ENCODE measurements at places on chromosomes 16 and 17.

- H3K4me3 ChIP-seq = no peak overlapping the region
- DNase-seq = peak; percentile 18
- no peaks in the 10 kb centered on the region for H3K27me3 ChIP-seq
- no peak overlapping the region for H3K27ac ChIP-seq
- H3K4me1 ChIP-seq = no peaks in the 10 kb centered on the region
- no peaks in the 10 kb centered on the region for H3K36me3 ChIP-seq
Measured at GRCh38 chr17:12510535-12510934, 155.2 kb upstream of the MYOCD start.

DNA sequence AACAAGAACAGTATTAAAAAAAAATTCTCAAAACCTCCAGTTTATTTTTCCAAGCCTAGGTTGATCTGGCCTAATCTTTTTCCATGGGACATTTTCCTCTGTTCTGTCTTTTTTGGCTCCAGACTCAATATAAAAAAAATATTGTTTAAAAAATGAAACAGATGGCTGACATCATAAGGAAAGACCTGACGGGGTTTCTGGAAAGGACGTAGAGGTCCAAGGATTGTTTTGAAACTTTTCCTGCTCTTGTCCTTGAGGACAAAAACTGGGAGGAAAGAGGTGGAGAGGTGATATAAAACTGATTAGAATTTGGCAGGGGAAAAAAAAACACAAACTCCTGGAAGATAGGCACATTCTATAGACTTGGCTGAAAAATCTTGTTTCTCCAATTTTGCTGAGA, 211.4 kb upstream of the CDH11 start:
- no peaks in the 10 kb centered on the region for H3K36me3 ChIP-seq
- no peaks in the 10 kb centered on the region for H3K27me3 ChIP-seq
- DNase-seq = no peak
- H3K4me1 ChIP-seq = peaks cover 31% of the 10 kb centered on the region
- no peak overlapping the region for H3K4me3 ChIP-seq

DNA sequence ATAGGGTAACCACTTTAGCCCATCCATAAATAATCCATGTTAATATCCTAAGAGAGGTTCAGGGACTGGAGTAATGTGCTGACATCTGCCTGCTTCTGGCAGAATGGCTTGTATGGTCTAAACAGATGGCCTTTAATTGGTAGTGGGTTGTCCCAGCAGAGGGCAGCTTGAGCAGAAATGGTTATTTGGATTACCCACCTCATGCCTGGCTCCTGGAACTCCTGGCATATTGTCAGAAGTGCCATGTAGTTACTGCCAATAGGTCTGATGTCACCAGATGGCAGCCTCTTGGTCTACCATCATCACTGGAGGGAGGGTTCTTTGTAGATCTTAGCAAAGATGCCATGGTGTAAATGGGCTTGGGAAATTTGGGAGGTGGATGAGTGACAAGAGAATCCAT, 157.5 kb upstream of the SOX9 start:
- H3K27ac ChIP-seq = no peak overlapping the region
- no peaks in the 10 kb centered on the region for H3K27me3 ChIP-seq
- no peaks in the 10 kb centered on the region for H3K4me1 ChIP-seq
- no peaks in the 10 kb centered on the region for H3K36me3 ChIP-seq
- no peak for DNase-seq
- H3K4me3 ChIP-seq = no peak overlapping the region

DNA sequence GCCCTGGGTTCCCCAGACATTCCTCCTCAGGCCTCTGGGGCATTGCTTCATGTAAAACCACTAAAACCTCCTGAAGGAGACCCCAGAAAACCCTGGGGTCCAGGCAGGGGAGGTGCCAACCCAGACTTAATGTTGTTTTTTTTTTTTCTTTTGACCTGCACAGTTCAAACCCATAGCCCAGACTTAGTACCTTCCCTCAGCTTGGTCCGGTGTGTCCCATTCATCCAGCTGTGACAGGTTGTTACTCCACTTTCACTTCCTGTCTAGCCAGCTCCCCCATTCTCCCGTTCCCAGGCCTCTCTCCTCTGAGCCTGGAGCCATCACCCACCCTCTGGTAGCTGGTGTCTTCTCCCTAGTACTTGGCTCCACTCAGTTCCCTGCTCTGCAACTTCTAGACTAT, 4.8 kb downstream of the CDR2L start:
- no peak for DNase-seq
- H3K4me1 ChIP-seq = peaks cover 44% of the 10 kb centered on the region
- H3K36me3 ChIP-seq = no peaks in the 10 kb centered on the region
- no peak overlapping the region for H3K27ac ChIP-seq

DNA sequence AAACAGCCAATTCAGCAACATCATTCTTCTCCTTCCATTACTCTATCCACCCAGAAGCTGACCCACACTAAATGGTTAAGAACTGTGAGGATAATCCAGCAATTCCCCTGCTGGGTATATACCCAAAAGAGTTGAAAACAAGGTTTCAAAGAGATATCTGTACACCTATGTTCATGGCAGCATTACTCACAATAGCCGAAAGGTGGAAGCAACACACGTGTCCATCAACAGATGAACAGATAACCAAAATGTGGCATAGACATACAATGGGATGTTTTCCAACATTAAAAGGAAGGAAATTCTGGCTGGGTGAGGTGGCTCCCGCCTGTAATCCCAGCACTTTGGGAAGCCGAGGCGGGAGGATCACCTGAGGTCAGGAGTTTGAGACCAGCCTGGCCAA, 19.9 kb downstream of the MIS12 start:
- no peaks in the 10 kb centered on the region for H3K36me3 ChIP-seq
- H3K27me3 ChIP-seq = no peaks in the 10 kb centered on the region
- H3K27ac ChIP-seq = no peak overlapping the region
- no peak overlapping the region for H3K4me3 ChIP-seq
- DNase-seq = no peak
- H3K4me1 ChIP-seq = no peaks in the 10 kb centered on the region

GRCh38 chr16:71855937-71856662, 10.3 kb downstream of the ATXN1L start:
- no peak overlapping the region for H3K27ac ChIP-seq
- no peaks in the 10 kb centered on the region for H3K4me1 ChIP-seq
- no peak overlapping the region for H3K4me3 ChIP-seq
- DNase-seq = no peak

DNA sequence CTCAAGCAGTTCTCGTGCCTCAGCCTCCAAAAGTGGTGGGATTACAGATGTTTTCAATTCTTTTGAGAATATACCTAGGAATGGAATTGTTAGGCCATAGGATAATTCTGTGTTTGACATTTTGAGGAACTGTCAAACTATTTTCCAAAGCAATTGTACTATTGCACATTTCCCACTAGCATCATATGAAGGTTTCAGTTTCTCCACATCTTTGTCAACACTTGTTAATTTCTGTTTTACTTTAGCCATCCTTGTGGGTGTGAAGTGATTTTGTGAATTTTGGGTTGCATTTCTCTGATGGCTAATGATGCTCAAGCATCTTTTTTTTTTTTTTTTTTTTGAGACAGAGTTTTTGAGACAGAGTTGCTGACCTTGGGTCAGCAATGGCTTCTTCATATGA, 6.2 kb downstream of the NT5M start:
- no peaks in the 10 kb centered on the region for H3K4me1 ChIP-seq
- no peaks in the 10 kb centered on the region for H3K27me3 ChIP-seq
- no peak for DNase-seq
- H3K27ac ChIP-seq = no peak overlapping the region

- H3K27ac ChIP-seq = no peak overlapping the region
- DNase-seq = no peak
- H3K4me3 ChIP-seq = no peak overlapping the region
Measured at GRCh38 chr17:19329136-19329535, 33.4 kb downstream of the B9D1 start.

GRCh38 chr16:82083710-82084353, 48.8 kb downstream of the HSD17B2 start:
- peaks cover 7% of the 10 kb centered on the region for H3K4me1 ChIP-seq
- no peak for DNase-seq
- H3K36me3 ChIP-seq = no peaks in the 10 kb centered on the region

GRCh38 chr16:49484451-49484849, 110.8 kb downstream of the C16orf78 start:
- peaks cover 18% of the 10 kb centered on the region for H3K27me3 ChIP-seq
- DNase-seq = peak; percentile 36
- H3K27ac ChIP-seq = no peak overlapping the region
- no peaks in the 10 kb centered on the region for H3K4me1 ChIP-seq
- H3K36me3 ChIP-seq = no peaks in the 10 kb centered on the region
- no peak overlapping the region for H3K4me3 ChIP-seq

DNA sequence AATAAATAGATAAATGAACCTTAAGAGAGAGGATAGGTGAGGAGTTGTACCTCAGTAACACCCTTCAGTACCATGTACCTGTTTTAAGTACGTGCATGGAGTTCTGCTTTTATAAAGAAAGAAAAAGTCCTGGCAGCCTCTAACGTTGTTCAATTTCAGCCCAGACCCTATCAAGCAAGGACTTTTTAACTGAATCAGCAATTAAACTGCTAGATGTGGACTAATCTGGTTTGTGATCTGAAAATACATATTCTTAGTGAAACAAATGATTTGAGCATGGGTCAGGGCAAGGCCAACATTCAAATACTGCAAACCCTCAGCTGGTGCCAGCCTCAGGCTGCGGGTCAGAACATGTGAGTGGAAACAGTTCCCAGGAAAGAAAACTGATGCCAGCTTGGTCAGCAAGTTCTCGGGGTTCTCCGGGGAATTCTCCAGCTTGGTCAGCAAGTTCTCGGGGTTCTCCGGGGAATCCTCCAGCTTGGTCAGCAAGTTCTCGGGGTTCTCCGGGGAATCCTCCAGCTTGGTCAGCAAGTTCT, 84.5 kb downstream of the MRM3 start:
- DNase-seq = no peak
- no peak overlapping the region for H3K27ac ChIP-seq
- H3K27me3 ChIP-seq = no peaks in the 10 kb centered on the region
- no peak overlapping the region for H3K4me3 ChIP-seq

DNA sequence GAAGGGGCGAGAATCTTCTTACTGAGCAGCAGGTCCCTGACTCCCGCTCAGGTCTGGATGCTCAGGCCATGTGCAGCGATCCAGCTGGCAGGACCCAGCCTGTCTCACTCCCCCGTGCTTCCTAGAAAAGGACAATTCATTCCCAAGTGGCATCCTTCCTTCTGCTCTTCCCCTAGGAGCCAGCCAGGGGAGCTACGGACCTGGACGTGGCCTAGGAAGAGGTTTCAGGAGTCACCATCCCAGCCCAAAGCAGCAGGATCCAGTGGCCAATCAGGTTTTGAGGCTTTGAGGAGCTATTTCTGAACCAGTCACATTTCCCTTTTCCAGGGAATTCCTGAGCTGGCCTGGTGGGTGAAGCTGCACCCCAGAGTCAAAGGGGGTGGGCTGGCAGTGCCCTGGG, 7.8 kb upstream of the CD79B start:
- no peaks in the 10 kb centered on the region for H3K4me1 ChIP-seq
- H3K27ac ChIP-seq = no peak overlapping the region
- DNase-seq = no peak
- H3K27me3 ChIP-seq = peaks cover 8% of the 10 kb centered on the region
- H3K4me3 ChIP-seq = no peak overlapping the region
- H3K36me3 ChIP-seq = no peaks in the 10 kb centered on the region

GRCh38 chr16:30892670-30893416, 1.0 kb downstream of the BCL7C start:
- peak overlapping the region; percentile 86 for H3K4me3 ChIP-seq
- DNase-seq = peak; percentile 9
- H3K4me1 ChIP-seq = peaks cover 26% of the 10 kb centered on the region
- H3K27ac ChIP-seq = no peak overlapping the region
- H3K36me3 ChIP-seq = peaks cover 15% of the 10 kb centered on the region

DNA sequence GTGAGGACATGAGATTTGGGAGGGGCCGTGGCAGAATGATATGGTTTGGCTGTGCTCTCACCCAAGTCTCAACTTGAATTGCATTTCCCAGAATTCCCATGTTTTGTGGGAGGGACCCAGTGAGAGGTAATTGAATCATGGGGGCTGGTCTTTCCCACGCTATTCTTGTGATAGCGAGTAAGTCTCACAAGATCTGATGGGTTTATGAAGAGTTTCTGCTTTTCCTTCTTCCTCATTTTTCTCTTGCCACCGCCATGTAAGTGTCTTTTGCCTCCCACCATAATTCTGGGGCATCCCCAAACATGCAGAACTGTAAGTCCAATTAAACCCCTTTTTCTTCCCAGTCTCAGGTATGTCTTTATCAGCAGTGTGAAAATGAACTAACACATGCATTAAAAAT, 40.6 kb downstream of the CCT6B start:
- no peak overlapping the region for H3K4me3 ChIP-seq
- H3K27me3 ChIP-seq = no peaks in the 10 kb centered on the region
- no peak for DNase-seq
- H3K36me3 ChIP-seq = no peaks in the 10 kb centered on the region
- H3K4me1 ChIP-seq = no peaks in the 10 kb centered on the region
- no peak overlapping the region for H3K27ac ChIP-seq

- 0 out of 2 replicates have a peak, but pooled peaks cover 3% of the 10 kb centered on the region for H3K27me3 ChIP-seq
- no peak overlapping the region for H3K4me3 ChIP-seq
- DNase-seq = no peak
- H3K27ac ChIP-seq = no peak overlapping the region
- no peaks in the 10 kb centered on the region for H3K4me1 ChIP-seq
Measured at GRCh38 chr16:57268804-57269800, 15.4 kb downstream of the PLLP start.

DNA sequence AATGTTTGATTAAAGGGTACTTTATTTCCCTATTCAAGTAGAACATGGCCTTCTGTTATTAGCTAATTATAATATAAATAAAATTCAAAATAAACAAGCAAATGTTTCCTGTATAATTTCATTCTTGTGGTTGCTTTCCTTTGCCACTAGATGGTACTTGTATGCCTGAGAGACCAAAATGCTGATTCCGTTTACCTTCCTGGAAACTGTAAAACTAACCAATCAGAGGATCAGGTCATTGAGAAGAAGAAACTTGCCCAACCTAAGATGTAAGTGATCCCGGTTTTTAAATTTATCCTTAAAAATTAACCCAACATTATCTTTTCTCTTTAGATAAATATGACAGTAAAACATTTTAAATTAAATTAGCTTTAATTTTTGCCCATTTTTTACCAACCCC, 8.1 kb upstream of the ABCA5 start:
- no peaks in the 10 kb centered on the region for H3K27me3 ChIP-seq
- no peaks in the 10 kb centered on the region for H3K4me1 ChIP-seq
- H3K4me3 ChIP-seq = no peak overlapping the region
- H3K36me3 ChIP-seq = no peaks in the 10 kb centered on the region

DNA sequence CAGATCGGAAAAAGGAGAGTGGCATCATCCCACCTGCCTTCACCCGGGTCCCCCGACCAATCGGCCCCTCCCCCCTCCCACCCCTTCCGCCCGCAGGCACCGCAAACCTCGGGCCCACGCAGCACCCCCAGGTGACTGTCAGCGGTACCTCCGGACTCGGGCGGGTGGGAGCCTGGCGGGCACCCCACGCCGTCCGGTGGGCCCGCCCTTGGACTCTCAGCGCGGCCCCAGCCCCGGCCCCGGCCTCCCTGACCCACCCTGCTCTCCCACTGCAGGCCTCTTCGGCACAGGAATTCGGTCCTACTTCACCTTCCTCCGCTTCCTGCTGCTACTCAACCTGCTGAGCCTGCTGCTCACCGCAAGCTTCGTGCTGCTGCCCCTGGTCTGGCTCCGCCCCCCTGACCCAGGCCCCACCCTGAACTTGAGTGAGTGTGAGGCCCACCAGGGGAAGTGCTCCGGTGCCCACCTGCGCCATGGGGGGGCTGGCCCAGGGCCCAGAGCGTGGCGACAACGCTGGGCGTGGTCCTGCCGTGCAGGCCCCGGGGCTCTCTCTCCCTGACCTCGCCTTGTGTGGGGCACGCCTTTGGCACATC, 1.6 kb downstream of the TMC8 start:
- H3K27me3 ChIP-seq = peaks cover 42% of the 10 kb centered on the region
- no peak overlapping the region for H3K27ac ChIP-seq
- H3K4me3 ChIP-seq = no peak overlapping the region
- H3K36me3 ChIP-seq = no peaks in the 10 kb centered on the region

- DNase-seq = no peak
- no peak overlapping the region for H3K27ac ChIP-seq
- no peak overlapping the region for H3K4me3 ChIP-seq
- H3K36me3 ChIP-seq = peaks cover 9% of the 10 kb centered on the region
- H3K4me1 ChIP-seq = no peaks in the 10 kb centered on the region
- no peaks in the 10 kb centered on the region for H3K27me3 ChIP-seq
Measured at GRCh38 chr17:10718547-10718946, 11.3 kb downstream of the TMEM220 start.

Data from GM23248 (cell line).